ENCODE measurements at places on chromosomes 16 and 17.

GRCh38 chr16:89841275-89841674 is 13.0 kb downstream of the SPIRE2 start:
- no peak for DNase-seq

- no peak for DNase-seq
These were observed 726 bp upstream of the C1QTNF1 start for GRCh38 chr17:79023180-79023705.

- no peak for DNase-seq
These were observed 533 bp downstream of the RASD1 start for GRCh38 chr17:17495536-17496188.

GRCh38 chr16:87133966-87134627 is 183.1 kb downstream of the C16orf95 start:
- DNase-seq, result no peak

- no peak for DNase-seq
These were observed 235.6 kb upstream of the GSE1 start for GRCh38 chr16:85377388-85378144.

DNA sequence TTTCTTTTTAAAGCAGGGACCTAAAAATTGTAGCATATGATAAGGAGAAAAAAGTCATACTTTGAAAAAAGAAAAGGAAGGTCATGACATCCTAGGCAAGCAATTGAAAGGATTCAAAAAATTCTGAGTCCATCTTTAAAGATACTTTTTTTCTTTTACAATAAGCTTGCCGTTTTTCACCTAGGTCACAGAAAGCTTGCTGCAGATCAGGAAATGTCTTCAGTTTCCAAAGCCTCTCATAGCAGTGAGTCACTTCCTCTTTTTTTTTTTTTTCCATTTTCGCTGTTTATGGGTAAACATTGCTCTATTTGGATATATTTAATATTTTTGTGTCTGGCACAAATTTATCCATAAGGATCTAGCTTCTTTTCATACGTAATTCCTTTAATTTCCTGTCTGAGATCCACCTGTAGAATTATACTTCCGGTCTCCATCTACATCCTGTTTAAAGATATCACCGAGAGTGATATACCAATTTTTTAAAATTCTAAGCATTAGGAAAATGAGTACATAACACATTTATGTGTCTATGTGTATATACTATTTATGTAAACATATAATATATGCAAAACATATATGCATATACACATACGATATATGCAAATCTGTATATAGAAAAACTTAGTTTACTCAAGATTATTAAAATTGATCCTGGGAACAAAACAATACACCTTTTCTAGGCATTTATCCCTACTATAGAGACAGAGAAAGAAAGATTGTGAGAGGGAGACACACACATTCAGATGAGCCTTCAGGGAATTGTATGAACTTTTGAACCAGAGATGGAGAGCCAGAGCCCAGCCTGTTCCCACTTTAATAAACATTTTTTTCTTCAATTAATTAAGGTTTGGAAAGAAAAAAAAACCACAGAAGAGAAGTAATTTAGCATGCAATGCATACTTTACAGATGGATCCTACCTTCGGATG is 134.4 kb downstream of the SKAP1 start:
- no peak for DNase-seq

DNA sequence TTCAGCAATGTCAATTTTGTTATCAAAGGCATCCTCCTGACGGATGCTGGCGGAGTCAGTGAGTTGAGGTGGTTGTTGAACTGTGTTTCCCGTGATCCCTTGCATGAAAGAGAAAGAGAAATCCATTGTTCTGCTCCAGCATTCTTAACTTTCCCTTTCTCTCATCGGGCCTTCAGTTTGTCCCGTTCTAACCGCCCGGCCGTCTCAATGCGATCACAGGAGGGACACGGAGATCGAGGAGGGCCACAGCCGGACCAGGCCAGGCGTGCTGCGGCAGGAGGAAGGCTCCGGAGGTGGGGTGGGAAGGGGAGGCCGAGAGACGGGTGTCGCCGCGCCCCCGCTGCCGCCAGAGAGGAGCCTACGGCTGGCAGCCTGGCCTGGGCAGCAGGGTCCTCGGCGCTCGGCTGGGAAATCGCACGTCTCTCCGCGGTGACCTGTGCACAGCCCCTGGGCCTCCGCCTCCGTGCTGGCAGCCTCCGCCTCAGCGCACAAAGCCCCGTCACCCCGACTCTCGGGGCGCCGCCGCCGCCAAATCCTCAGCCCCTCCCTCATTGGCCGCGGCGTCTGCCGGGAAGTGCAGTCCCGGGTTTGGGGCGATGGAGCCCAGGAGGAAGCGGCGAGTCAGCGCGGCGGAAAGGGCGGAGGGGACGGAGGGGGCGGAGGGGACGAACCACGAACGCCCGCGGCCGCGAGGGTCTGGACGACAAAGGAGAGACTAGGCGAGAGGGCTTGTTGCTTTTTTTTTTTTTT is 38.1 kb downstream of the SOST start:
- peak; percentile 83 for DNase-seq

DNA sequence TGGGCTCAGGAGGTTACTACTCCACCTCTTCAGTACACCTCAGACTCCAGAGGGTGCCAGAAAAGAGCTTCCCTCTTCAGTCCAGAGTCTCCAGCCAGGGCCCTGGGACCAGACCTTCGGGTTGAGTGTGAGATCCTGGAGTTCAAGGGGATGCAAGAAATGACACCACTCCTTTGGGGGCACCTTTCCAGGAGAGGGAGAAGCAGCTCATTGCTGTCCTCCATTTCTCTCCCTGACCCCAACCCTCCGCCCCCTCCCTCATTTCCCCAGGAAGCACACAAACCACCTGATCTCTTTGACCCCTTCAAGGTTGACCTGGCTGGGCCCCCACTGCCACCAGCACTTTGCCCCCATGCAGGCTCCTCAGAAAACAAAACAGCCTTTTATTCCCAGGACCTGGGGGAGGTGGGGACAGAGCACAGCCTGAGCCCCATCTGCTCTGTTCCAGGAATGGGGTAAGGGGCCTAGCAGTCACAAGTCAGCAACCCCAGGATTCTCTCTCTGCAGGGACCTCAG is 21.4 kb downstream of the CDH5 start:
- DNase-seq, result no peak

- peak; percentile 22 for DNase-seq
These were observed 46.6 kb upstream of the GRIN2A start for GRCh38 chr16:10228779-10229178.

- DNase-seq, result no peak
These were observed 168.4 kb downstream of the RAB11FIP4 start for GRCh38 chr17:31559584-31560501.

- no peak for DNase-seq
These were observed 190.4 kb downstream of the SALL1 start for GRCh38 chr16:50960517-50961202.

GRCh38 chr17:6926667-6927066 is 69.2 kb upstream of the ALOX12 start:
- DNase-seq, result no peak

DNA sequence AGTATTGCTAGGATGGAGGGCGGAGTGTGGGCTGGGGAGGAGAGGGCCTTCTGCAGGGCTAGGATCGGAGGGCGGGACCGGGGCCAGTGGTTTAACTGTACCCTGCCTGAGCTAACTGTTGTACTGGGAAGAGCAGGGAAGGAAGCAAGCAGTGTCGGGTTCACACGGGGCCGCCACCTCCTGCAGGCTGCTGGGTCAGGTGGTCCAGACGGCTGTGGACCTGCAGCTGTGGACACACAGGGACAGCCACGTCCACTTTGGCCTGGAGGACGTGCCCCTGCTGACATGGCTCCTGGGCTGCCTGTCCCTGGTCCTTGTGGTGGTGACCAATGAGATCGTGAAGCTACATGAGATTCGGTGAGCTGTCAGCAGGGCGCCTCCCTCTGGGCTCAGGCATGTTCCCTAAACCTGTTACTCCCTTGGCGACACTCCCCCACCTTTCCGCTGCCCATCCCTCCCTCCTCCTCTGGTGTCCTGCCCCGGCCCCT is 16.6 kb downstream of the CASKIN2 start:
- DNase-seq, result no peak

Data from GM12891 (cell line).